ENCODE measurements at places on chromosomes 6 and 20.

- DNase-seq: no peak
Observed at GRCh38 chr6:25794784-25795183, 37.1 kb downstream of the SLC17A1 start.

DNA sequence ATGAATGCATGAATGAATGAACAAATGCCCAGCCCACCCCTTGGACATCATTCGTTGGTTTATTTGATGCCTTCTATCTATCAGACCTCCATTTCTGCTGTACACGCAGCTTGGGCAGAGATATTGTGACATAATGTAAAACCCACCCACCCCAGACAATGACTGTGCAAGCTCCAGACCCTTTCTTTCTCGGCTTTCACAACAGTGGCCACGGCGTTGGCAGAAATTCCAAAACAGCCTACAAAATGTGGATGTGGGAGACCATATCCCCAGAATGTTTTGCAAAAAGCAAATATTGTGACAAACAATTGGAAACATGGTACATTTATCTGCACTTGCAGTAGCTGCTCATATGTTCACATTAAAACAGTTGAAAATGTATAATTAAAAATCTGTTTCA is 162.0 kb upstream of the MAFB start:
- no peak for DNase-seq

DNA sequence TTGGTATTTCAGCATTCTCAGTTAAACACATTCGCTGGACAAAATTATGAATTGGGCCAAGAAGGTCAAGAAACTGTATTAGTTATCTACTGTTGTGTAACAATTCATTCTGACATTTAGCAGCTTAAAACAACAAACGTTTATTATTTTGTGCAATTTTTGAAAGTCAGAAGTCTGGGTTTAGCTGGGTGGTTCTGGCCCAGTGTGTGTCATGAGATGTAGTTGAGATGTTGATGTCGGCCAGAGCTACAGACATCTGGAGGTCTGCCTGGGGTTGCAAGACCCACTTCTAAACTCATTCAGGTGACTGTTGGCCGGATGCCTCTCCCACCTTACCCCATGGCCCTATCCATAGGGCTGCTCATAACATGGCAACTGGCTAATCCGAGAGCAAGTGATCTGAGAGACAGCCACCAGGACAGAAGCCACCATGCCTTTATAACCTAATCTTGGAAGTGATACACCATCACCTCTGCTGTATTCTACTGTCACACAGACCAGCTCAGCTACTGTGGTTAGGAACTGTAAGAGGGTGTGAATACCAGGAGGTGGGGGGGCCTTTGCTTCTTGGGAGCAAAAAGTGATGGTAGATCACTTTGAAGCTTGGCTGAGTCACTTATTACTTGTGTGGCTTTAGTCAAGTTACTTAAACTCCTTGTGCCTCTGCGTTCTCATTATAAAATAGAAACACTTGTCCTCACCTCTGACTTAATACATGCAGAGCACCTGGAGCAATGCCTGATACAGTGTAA is 217.0 kb upstream of the MYLIP start:
- no peak for DNase-seq

GRCh38 chr6:75128878-75129570 is 76.8 kb downstream of the COL12A1 start:
- no peak for DNase-seq

GRCh38 chr6:39843305-39844020 is 51.3 kb downstream of the DAAM2 start:
- DNase-seq: peak; percentile 14

- DNase-seq: no peak
Observed at GRCh38 chr6:82113231-82113630, 134.3 kb downstream of the IBTK start.

GRCh38 chr20:57708694-57709673 is 831 bp downstream of the PMEPA1 start:
- DNase-seq: no peak

DNA sequence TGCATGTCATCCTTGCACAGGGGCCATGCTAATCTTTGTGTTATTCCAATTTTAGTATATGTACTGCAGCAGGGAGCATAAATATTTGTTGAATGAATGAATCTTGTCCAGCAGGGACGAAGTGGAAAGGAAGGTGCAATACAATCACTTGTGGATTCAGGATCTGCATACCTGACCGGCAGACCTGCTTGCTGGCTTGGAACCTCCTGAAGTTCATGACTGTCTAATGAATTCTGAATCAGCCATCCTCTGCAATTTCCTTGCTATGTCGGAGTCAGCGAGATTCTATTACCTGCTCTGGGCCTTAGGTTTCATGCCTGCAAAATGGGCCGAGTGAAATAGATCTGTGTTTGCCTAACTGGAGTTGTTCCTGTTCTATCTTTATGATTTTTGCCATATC is 17.4 kb upstream of the NCOA3 start:
- DNase-seq: no peak

DNA sequence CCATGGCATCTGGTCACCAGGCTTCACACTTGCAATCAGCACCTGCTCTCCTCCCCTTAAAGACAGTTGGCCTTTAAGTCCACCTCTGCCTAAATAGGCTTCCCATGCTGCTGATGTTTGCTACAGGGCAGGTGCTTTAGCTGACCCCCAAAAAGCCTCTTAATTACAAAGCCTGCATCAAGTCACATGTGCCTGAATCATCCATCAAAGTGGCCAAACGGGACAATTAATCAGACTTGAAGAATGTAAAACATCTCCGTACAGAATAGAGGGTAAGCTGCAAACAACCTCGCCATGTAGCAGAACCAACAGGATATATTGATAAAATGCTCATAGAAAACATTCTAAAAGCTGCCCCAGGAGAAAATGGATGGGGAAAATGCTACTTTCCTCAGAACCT is 7.4 kb downstream of the LY86 start:
- no peak for DNase-seq

DNA sequence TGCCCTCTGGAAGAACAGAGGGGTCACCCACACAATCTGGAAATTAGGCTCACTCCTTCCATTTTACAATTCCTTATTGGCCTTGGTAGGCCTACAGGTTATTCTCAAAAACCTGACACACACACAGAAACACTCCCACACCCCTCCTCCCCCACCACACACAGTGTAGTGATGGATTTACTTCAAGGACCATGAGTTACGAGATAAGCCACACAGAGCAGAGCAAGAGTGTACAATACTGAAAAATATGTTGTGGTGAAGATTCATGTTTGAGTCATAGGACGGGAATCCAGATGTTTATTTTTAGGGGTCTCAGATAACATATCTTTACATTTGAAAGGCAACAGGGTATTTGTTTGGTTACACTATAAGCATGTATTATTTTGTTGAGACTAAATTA is 291.9 kb downstream of the PLCB1 start:
- DNase-seq: no peak

DNA sequence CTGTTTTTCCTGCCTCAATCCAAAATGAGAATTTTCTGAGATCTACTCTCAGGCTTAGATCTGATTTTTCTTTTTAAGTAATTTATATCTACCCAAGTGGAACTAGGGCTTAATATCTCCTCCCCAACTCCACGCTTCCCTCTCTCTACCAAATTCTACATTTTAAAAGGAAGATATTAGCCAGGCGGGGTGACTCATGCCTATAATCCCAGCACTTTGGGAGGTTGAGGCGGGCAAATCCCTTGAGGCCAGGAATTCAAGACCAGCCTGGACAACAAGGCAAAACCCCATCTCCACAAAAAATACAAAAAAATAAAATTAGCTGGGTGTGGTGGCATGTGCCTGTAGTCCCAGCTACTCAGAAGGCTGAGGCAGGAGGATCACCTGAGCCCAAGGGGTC is 61.0 kb downstream of the MTFR2 start:
- DNase-seq: no peak

DNA sequence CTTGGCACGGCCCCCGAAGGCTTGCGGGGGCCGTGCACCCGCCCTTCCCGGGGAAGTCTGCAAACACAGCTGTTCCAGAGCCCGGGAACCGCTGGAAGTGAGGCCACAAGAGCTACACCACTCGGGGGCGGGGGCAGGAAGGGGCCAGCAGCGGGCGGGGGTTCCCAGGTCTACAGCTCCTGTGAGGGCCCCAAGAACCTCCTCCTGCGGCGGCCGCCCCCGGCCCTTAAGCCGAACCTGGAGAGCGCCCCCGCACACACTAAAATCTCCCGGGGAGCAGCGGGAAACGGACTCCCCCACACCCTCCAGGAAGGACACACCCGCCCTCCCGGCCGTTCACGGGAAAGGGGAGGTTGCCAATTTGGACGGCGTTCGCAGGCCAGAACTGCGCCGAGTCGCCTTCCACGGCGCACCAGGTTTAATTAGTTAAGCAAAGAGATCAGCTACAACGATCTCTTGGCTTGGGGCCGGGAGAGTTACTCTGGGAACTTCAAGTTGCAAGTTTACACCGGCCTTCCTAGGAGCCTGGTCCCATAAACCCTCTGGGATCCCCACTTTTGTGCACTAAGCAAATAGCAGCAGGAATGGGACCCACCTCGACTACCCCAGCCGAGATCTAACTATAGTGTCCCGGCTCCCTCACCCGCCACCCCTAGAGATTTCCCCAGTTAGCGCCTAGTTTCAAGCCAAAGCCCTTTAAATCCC is 1.7 kb downstream of the JAG1 start:
- DNase-seq: peak; percentile 61

- no peak for DNase-seq
Observed at GRCh38 chr6:50049829-50050228, at the start of gene DEFB112. TSS of gene DEFB112 (minus strand) at chr6:50049929. CDS start at chr6:50049869, 60 bp downstream.

DNA sequence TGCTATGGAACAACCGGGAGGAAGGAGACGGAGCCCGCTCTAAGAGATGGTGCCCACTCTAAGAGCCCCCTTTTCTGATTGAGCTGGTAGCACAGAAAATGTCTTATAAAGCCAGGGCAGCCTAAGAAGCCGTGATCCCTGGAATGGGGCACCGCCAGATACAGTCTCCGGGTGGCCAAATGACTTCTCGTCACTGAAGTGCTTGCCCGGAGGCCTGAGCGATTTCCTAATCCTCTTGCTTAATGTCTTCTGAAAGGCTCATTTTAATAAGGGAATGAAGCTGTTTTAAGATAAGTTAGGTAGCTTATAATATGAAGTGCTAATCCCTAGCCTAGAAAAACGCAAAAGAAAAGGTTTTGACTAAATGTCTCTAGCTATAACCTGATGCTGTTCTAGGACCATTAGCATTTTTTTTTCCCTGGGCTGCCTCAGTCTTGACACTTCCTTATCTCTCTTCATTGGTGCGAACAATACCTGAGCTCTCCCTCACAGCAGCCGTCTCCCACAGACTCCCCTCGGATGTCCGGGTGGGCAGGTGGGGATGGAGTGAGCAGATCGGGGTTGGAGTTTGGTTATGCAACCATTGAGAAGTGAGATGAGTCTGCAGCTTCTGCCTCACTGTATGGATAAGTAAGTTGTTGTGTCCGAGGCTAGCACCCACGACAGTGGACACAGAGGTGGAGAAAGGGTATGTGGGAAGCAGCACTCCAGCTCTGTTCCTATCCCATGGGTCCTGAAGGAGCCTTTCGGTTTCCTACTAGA is 559.4 kb upstream of the AGPAT4 start:
- no peak for DNase-seq

DNA sequence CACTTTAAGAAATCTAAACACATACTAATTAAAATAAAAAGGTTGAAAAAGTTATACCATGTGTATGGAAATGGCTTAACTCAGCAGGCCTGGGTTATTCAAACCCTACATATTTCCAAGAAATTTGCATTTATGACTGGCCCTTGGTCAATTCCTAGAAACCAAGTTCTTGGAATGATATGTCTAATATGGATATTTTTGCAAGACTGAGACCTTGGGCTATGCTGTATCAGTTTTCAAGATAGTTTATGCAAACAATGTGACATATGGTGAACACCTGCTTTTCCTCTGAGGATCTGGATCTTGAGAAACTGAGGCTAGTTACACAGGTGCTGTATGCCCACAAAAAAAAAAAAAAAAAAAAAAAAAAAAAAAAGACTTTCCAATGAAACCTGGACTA is 536.9 kb upstream of the HS3ST5 start:
- no peak for DNase-seq

- peak; percentile 73 for DNase-seq
Observed at GRCh38 chr6:26157251-26158075, 70.2 kb downstream of the HFE start.

DNA sequence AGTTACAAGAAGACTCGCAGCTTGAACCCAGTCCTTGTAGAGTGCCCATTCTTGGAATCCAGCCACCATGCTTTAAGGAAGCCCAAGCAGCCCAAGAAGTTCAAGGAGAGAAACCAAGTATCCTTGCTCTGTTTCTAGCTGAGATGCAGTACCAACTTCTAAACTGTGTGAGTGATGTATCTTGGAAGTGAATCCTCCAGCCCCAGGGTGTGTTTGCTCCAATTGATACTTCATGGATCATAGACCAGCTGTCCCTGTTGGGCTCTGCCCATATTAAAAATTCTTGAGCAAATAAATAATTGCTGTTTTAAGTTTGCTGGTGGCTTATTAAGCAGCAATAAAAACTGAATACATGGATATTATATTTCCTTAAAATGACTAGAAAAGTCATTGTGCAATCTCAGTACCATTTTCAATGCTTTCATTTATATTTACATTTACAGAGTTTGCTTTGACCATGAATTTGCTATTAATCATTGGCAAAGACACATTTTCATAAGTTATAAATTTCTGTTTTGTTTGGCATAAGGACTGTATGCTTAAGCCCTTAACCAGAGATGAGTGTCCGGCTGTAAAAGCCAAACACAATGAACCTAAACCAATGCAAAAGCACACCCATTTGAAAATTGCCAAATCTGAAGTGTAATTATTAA is 9.2 kb downstream of the SPTLC3 start:
- DNase-seq: no peak

GRCh38 chr20:3811467-3812258 is 8.7 kb upstream of the AP5S1 start:
- peak; percentile 77 for DNase-seq

- DNase-seq: no peak
Observed at GRCh38 chr6:87210979-87211378, 55.6 kb downstream of the ZNF292 start.

DNA sequence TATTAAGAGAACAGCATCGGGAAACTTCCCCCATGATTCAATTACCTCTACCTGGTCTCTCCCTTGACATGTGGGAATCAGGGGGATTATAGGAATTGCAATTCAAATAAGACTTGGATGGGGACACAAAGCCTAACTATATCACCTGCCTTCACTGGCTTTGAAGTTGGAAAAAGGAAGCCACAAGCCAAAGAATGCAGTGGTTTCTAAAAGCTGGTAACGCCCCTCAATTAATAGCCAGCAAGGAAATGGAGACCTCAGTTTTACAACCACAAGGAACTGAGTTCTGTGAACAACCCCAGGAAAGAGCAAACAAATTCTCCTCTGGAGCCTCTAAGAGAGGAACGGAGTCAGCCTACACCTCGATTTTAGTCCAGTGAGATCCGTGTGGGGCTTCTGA is 244.1 kb downstream of the TFAP2A start:
- no peak for DNase-seq

GRCh38 chr20:64153861-64154589 is 10.2 kb upstream of the MYT1 start:
- DNase-seq: no peak

- no peak for DNase-seq
Observed at GRCh38 chr6:156912431-156912830, 135.3 kb downstream of the ARID1B start.

Measured in HuH-7.5 (cell line).